ENCODE measurements at places on chromosomes 5 and 9.

DNA sequence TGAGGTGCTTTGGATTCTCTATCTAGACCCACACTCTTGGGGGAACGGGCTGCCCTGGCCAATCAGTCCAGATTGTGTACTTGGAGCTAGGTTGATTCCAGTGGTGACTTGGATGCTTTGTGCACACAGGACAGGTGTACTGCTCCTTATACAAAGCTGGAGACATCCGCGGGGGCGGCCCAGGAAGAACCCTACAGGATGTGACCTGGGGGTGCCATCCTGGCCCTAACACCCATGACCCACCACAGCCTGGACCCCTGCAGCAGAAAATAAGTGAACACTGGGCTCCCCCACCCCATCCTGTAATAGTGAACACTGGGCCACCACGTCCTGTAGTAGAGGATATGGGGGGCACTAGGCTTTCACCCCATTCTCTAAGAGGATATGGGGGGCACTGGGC is 12.1 kb upstream of the PLEKHG4B start:
- no peak for DNase-seq

- no peak for DNase-seq
These were observed 315.3 kb downstream of the GABRG2 start for GRCh38 chr5:162382839-162383238.

- no peak for DNase-seq
These were observed 20.9 kb downstream of the ENG start for GRCh38 chr9:127833555-127833954.

DNA sequence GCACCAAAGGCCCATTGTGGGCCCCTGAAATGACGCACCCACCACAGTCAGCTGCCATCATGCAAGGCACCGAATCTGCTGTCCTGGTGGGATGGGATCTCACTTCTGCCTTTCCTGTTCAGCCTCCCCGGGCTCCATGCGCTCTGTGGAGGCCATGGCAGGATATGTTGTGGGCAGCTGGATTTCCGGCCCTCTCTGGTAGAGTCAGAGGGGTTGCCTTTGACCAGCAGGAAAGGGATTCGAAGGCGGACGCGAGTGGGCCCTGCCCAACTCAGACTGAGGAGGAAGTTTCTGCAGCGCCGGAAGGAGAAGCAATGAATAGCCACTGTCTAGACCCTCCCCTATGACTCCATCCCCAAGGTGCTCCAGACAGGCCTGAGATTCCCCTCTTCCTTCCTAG is 35.5 kb downstream of the GADD45G start:
- no peak for DNase-seq

DNA sequence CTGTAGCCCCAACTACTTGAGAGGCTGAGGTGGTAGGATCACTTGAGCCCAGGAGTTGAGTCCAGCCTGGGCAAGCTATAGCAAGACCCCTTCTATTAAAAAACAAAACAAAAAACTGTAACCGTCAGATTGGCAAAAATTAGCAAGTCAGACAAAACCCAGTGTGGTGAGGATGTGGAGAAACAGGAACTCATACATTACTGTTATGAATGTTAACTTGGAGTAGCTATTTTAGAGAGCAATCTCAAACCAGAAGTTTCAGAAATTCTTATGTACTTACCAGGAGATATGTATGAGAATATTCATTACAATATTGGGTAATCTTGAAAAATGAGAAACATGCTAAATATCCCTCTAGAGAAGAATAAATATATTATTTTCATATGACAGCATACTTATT is 120.3 kb downstream of the INVS start:
- DNase-seq = no peak

GRCh38 chr9:70012569-70012968 is 31.1 kb upstream of the MAMDC2 start:
- DNase-seq = no peak

GRCh38 chr5:66356011-66356565 is 212.0 kb downstream of the SREK1 start:
- no peak for DNase-seq

GRCh38 chr9:84900421-84900820 is 230.9 kb downstream of the NTRK2 start:
- DNase-seq = no peak

GRCh38 chr5:8013948-8014710 is 145.2 kb downstream of the MTRR start:
- no peak for DNase-seq

DNA sequence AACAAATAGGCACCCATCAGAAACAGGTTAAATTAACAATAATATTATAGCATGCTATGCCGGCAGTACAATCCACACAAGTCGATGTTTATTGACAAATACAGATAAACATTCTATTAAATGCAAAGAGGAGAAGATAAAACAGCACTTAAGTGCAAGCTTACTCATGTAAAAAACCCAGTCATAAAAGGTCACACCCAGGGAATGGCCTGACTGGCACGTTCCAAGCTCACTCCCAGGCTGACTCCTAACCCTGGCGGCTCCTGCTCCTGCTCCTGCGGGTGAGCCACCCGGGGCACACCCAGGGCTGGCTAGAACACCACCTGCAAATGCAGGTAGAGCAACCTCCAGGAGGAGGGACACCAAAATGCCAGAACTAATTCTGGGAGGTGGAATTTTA is 66.9 kb downstream of the SEMA4D start:
- no peak for DNase-seq

GRCh38 chr5:79484731-79485130 is 29.2 kb downstream of the HOMER1 start:
- DNase-seq = no peak

GRCh38 chr5:122004201-122004600 is 42.4 kb downstream of the SRFBP1 start:
- no peak for DNase-seq

GRCh38 chr9:61670616-61671015 is 480.8 kb downstream of the SPATA31A7 start:
- no peak for DNase-seq

- DNase-seq = no peak
These were observed 211.0 kb downstream of the SNX18 start for GRCh38 chr5:54728588-54728915.

- no peak for DNase-seq
These were observed 13.6 kb downstream of the OTULINL start for GRCh38 chr5:14595189-14595588.

DNA sequence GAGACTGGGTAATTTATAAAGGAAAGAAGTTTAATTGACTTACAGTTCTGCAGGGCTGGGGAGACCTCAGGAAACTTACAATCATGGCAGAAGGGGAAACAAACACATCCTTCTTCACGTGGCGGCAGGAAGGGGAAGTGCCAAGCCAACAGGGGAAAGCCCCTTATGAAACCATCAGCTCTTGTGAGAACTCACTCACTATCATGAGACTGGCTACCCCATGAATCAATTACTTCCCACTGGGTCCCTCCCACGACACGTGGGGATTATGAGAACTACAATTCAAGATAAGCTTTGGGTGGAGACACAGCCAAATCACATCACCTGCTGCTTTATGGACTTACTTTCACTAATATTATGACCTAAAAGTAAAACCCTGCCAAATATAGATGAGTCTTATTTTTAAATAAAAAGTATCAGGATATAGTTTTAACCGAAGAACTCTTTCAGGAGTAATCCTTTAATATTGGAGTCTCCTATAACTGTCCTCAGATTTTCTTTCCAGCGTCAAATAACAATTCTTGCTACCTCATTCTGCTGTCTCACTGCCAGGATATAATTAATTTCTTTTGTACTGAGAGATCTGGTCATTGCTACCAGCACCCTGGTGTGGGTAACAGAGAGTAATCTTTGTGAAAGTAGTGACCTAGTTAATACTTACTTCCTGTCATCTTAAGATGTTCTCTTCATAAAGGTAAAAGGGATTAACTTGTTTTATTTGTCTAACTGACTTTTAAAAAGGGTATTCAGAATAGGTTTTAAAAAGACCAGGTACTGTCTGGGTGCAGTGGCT is 68.6 kb downstream of the NLN start:
- no peak for DNase-seq

GRCh38 chr9:17005056-17005823 is 129.6 kb upstream of the CNTLN start:
- DNase-seq = peak; percentile 3

- no peak for DNase-seq
These were observed 295.4 kb downstream of the CSNK1G3 start for GRCh38 chr5:123807177-123807945.

DNA sequence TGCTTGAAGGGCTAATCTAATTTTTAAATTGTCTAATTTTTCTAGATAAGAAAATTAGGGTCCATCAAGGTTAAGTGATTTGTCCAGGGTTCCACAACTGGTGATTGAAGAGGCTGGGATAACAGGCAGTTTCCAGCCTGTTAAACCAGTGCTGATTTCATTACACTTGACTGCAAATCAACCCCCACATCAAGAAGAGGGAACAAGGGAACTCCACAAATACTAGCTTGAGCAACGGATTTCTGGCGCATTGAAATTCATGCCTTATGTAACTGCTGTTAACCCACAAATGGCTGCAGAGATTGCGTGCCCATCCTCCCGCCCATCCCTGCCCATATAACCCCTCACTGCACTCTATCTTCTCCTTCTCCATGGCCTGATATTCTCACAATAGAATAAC is 10.0 kb downstream of the PLPPR1 start:
- DNase-seq = no peak

DNA sequence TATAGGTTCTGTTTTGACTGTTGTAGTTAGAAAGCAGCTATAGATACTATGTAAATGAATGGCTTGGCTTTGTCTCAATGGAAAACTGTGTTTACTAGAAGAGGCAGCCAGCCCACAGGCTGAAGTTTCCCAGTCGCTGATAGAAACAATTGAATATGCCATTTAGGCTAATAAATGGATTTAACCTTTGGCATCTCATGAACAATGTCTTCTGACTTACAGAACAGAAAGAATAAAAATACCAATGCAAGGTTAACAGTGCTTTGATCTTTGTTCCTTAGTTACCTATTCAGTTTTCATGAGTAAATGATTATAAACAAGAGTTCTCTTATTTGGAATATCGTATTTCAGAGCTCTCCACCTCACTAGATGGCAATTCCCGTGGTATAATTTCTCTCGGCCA is 120.6 kb downstream of the PAM start:
- DNase-seq = no peak

DNA sequence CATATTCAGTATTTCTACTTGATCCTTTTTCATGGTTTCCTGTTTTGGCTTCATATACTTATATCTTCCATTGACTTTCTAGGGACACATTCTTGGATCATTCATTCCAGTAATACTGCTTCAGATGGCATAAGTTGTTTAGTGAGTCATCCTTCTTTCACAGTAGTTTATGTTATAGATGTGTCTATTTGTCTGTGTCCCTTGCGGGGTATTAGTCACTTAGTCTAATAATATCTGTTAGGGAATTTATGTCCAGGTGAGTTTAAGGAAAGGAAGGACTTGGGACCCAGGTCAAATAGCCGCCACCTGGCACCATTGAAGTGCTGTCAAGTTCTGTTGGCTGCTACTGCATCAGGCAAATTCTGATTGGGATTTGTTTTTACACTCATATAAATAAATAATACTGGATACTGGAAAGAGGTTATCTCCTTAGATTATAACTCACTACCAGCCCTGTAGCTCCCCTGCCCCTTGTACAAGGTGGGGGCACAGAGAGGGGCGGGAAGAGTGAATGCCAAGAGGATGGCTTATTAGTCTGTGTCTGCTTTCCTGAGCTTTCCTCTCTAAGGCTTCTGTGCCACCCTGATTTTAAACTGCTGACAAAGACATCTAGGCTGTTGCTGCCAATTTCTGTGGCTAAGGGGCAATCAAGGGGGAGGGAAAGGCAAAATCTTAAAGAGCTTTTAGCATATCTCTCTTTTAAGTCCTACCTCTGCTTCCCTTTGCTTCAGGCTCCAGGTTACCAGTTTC is 64.9 kb downstream of the CDC42SE2 start:
- no peak for DNase-seq
